ENCODE measurements at places on chromosomes 6 and 20.

GRCh38 chr6:112780498-112781096 is 433.5 kb downstream of the RFPL4B start:
- DNase-seq, result peak; percentile 80

DNA sequence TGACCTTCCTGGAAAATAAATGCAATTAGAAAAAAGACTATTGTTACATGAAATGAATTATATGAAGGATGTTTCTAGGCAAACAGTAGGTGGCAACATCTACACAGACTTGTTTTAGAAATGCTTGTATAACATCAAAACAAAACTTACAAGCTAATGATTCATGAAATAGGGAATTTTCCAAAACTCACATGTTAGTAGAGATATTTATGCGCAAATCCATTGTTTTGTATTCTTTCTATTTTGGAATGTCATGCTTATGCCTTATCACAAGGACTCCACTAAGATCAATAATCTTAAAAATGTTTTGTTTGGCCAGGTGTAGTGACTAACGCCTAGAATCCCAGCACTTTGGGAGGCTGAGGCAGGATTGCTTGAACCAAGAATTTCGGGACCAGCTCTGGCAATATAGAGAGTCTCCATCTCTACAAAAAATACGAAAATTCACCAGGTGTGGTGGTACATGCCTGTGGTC is 32.3 kb upstream of the LGSN start:
- no peak for DNase-seq

DNA sequence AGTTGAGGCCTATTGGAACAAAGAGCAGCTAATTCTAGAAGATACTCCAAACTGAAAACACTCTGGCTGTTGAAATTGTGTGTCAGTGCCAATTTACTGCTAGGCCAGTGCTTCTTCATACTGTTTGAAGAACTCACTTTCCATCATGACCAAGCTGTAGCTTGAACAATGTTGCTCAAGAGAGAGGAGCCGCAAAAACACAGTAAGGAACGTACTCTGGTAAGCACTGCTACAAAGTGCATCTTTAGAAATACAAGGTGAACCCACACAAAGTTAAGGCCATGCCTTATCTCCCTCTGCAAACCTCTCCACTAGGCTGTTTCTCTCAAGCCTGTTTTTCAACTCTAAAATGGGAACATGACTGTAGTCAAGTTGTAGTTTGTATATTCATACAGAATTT is 74.5 kb upstream of the TULP1 start:
- no peak for DNase-seq

- no peak for DNase-seq
Observed at GRCh38 chr6:17179530-17180073, 77.8 kb downstream of the STMND1 start.

GRCh38 chr6:52876056-52876787 is 33.3 kb downstream of the GSTA3 start:
- DNase-seq, result no peak

Measured in thyroid gland (tissue), 4 donors.